Cardiac fibroblast (primary cell): ENCODE measurements at places on chromosomes 2 and 18.

DNA sequence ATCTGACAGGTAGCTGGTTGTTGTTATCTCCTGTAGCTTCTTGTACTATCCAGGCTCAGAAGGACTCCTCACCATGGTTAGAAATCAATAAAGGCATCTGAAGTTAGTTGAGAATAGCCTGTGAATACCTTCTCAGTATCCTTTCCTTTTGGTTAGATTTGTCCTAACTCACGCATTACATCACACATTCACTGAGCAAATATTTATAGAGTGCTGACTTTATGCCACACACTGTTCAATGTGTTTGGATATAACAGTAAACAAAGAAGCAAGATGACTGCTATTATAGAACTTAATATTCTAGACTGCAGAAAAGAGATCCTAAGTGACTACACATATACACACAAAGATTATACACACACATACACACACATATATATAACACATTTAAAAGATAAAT, 889.9 kb upstream of the CHAC2 start:
- DNase-seq: no peak

DNA sequence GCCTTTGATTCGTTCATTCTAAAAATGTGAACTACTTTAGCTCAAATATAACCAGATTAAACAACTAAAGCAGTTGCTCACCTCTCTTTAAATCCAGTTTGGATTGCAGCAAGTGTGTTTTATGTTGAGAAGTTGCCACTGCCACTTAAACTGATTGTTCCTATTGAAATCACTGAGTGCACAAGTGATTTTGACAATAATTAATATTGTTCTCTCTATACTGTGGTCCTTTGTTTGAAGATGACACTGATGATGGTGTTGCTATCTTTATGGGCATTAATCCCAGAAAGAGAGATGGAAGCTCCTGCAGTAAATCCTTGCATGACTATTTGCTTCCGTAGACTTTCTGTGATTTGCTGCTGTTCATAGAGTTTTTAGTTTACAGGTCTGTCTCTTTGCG, 251.4 kb upstream of the ZEB2 start:
- no peak for DNase-seq

DNA sequence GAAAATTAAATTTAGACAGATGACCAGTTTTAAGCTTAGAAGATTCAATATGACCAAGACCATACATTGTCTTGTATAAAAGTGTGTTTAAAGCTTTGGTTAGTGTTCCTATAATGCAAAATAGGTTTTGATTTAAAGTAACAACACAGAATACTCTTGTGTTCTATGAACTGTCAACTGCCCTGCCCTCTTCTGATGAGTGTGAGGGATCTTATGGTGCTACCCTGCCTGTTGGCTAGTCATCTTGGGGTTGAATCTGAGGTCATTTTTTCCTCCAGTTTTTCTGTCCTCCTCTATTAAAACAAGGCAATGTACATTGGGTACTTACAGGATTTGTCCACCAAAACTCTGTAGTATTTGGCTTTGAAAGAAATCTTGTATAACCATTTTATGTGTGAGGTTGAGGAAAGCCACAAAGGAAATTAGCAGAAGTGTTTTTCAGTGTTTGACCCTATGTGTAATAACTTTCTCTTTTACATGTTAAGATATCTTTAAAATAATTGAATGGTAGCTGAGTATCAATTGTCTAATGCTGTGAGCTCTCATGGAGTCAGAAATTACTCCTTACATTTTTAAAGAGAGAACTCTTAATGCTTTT, 129.1 kb downstream of the SPTBN1 start:
- no peak for DNase-seq

DNA sequence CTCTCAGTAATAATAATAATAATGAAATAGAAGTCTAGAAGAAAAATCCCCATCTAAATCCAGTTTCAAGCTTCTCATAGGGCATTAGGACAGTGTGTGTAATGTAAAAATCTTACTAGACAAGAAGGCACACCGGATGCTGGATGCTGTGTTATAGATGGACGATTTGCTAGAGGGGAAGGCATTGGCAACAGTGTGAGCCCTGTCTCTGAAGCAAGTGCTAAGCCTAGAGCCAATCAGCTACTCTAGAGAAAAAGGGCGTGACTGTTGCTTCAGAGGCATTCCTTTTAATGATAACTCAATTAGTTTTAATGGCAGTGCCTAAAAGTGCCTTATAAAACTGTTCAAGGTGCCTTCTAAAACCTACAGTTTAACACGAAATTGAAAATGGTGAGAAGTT, 344.9 kb downstream of the TDRD15 start:
- no peak for DNase-seq

- no peak for DNase-seq
Observed at GRCh38 chr2:1557467-1557820, 144.2 kb downstream of the TPO start.

DNA sequence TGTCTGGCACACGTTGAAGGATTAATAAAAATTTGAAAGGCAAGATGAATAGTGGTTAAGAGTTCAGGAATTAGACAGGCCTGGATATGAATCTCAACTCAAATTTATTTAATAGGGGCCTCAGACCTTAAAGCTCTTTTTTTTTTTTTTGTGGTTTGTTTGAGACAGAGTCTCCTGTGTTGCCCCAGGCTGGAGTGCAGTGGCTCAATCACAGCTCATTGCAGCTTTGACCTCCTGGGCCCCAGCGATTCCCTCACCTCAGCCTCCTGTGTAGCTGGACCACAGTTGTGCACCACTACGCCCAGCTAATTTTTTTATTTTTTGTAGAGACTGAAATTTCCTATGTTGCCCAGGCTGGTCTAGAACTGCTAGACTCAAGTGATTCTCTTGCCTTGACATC, 3.0 kb downstream of the ZRANB3 start:
- no peak for DNase-seq
